ENCODE measurements at places on chromosomes 2 and 18.

DNA sequence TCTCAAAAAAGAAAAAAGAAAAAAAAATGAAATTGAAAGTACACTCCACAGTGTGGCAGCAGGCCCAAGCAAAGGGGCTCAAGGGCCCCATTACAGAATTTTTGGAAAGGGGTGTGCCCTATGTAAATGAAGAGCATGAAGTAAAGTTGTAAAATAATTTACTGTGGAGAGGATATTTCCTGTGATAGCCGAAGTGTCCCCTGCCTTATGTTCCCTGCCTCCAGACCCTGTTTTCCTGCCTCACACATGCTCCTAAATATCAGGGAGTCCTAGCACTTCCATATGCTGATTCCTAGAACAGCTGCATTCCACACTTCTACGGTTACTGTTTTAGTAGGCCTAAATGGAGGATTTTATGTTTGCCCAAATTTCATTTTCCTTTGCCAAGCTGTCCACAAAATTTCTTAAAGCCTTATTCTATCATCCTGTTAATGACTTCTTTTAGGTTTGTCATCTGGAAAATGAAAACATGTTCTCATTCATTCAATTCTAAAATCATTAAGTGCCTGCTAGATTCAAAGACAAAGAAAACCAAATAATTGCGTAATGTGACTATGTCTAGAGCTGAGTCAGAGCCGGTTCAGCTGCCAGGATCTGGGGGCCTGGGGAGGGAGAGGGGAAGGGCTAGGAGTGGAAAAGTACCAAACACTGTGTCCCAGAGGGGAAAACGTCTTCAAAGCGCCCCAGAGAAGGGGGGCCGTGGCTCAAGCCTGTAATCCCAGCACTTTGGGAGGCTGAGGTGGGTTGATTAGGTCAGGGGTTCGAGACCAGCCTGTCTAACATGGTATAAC is 25.9 kb upstream of the IMPA2 start:
- peak; percentile 89 for DNase-seq

- peak; percentile 73 for DNase-seq
These were observed 185.3 kb upstream of the ATP5MC3 start for GRCh38 chr2:175366815-175367214.

DNA sequence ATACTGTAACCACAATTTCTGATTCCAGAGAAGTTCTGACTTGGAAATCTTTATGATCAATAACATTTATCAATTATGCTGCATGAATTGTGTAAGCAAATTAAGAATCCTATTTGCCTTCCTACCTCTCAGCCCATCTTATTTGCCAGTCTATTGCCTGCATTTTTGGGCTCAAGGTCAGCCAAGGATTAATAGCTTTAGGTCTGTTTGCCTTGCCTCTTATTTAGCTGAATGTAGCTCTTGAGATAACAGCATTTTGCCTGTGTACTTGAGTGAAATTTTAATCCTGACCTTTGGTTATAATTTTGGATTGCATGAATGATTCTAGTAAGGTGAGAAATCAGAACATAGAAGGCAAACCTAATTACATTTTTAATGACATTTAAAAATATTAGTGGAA is 51.2 kb downstream of the MYO3B start:
- DNase-seq = no peak

DNA sequence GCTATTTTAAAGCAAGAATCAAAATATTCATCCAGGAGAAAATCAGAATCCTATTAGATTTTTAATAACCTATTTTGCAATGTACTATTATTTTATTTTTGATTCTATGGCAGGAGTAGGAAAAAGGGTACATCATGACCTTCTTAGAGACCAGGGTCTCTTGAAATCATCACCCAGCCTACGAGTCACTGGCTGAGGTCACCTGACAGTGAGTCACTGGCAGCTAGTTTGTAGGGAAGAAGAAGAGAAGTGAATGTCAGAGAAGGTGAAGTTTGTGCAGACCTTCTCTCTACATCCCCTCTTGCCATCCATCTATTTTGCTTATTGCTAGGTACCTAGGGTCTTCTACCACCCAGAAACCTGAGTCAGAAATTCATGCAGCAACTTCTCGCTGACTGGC is 144.2 kb downstream of the ALK start:
- DNase-seq = no peak

DNA sequence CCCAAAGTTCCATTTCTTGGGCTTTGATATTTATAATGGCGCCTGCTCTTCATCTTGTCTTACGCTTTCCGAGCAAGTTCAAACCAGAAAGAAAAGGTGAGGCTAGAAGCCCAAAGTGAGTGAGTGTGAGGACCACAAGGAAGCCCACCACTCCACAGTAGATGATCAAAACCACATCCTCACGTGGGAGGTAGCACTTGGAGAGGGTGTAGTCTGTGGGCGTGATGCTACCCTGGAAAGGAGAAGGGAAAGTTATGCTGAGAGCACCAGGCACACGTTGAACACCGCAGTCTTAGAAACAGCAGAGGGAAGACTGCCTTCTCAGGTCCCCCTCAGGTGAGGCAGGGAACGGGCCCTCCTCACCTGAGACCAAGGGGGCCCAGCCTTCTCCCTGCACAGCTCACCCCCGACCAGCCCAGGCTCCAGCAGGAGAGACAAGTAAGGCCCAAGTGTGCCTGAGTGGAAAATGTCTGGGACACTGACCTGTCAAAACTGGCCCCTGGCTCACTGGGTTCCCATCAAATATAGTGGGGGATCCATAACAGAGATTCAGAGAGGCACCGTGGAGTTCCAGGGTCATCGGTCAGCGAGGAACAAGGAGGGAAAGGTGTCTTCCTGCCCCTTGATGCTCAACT is 23.6 kb downstream of the MPPE1 start:
- no peak for DNase-seq
